ENCODE measurements at places on chromosomes 1 and 21.

GRCh38 chr21:16969636-16970035 is 543.2 kb upstream of the CXADR start:
- DNase-seq: no peak

DNA sequence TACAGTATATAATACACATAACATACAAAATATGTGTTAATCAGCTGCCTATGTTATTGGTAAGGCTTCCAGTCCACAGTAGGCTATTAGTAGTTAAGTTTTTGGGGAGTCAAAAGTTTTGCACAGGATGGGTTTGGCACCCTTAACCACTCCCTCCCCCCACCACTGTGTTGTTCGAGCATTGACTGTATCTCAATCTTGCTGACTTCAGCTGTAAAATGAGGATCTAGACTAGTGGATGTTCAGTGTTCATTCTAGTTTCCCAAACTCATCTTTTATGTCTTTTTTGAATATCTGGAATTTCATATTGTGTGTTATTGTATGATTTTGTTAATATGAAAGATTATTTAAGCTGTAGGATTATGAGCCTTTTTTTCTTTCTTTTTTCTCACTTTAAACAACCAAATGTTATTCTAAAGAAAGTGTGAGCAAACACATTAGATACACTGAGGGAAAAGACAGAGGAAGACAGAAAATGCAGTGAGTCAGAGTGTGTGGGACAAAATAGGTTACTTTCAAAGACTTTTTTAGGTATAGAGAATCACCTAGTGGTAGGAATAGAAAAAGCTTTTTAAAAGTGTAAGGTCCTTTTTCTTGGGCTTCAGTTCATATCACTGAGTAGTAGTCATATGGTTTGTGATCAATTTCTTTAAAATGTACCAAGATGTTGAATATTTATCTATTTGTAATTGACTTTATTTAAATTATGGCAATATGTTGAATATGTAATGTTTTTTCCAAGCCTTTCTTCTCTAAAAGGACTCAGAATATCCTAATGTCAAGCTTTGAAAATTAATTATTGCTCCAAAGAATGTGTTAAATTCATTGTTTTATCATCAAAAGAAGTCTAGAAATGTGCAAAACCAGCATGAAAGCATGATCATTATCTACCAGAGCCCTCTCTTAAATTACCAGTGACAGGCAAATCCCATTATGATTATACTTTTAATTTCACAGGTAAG is 17.9 kb upstream of the CENPF start:
- DNase-seq: no peak

GRCh38 chr1:213250041-213250440 is 199.0 kb downstream of the RPS6KC1 start:
- DNase-seq: no peak

- DNase-seq: no peak
These were observed 201.1 kb upstream of the PROX1 start for GRCh38 chr1:213786683-213787082.

GRCh38 chr1:37596182-37596667 is 488 bp upstream of the GNL2 start:
- no peak for DNase-seq

GRCh38 chr1:27153549-27153886 is 1.4 kb downstream of the SLC9A1 start:
- DNase-seq: no peak

- no peak for DNase-seq
These were observed 25.2 kb downstream of the ANP32E start for GRCh38 chr1:150210706-150211105.

GRCh38 chr1:57839067-57839466 is 415.2 kb upstream of the DAB1 start:
- DNase-seq: no peak

DNA sequence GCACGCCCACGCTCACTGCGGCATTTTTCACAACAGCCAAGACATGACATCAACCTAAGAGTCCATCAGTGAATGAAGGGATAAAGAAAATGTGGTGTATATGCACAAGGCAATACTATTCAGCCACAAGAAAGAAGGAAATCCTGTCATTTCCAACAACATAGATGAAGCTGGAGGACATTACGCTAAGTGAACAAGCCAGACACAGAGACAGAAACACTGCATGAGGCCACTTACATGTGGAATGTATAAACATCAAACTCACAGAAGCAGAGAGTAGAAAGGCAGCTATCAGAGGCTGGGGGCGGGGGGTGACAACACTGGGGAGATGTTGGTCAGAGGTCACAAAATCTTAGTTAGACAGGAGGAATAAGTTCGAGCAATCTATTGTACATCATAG is 20.9 kb downstream of the TMPRSS2 start:
- no peak for DNase-seq
